Dermis blood vessel endothelial cell (primary cell): ENCODE measurements at places on chromosomes 3 and 15. TPM values are rescaled to one million over a fixed set of nuclear protein-coding genes. Genes with fewer than 3 reads are reported as not detected.

DNA sequence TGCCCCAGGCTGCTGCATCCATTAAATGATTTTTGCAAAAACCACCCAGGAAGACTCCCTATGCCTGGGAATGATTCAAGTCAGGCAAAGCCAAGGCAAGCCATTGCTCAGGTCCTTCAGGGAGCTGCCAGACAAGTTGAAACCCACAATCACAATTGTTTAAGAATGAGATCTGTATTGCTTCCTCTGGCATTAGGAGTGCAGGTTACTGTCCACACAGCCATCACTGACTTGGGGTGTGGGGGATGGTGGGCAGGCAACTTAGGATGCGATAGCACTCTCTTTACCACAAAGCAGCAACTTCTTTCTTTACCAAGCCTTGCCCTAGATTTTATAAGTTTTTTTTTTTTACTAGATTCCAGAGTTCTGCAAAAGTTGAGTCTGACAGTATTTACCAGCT is 15.0 kb upstream of the IL20RB start:
- no peak for DNase-seq

- no peak for DNase-seq
Observed at GRCh38 chr15:74833376-74834107, 7.1 kb downstream of the CPLX3 start.

Gene SKOR1
- 0.05 TPM in 1 of 2 replicates, not detected in the other for total RNA-seq

Gene GAP43
- not detected in 2 replicates for total RNA-seq

DNA sequence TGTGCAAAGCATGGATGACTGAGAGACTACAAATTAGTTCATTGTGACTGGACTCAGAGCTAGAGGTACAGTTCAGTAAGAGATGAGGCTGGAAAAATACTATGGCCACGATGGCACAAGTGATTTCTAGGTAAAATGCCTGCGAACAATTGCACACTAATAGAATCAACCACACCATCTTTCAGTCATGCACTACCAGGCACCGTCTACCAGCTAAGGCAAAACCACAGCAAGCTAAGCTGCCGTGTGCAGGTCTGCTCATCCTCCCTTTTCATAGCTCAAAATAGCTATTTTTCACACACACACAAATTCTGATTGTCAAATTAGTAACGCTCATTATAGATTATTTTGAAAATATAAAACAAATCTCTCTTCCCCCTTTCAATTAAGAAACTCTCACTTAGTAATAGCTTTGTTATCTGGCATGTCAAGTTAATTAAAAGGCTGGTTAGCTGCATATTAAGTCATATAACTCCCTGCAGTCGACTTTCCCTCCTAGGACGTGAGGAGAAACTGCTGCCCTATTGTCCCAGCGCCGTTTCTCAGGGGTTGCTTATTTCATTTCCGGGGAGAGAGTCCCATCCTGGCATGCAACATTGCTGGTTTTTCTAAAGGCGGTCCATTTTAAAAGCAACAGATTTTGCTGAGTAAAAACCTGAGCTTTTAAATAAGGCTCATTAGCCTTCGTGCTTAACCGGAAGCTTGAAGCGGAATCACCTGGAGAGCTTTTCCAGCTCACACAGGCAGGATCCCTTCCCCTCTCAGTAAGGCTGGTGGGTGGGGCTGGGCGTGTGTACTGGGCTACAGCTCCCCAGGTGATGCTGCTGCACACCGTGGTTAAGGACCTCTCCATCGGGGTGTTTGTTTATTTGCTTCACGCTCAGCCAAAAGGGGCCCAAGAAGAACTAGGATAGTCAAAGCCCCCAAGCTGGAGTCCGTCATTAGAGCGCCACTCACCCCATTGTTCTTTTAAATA is 16.9 kb upstream of the MEX3B start:
- peak; percentile 28 for DNase-seq

- DNase-seq: no peak
Observed at GRCh38 chr3:132628157-132628556, 31.1 kb downstream of the ACKR4 start.

Gene HCLS1
- 19.4 and 30.0 TPM in 2 replicates for total RNA-seq

DNA sequence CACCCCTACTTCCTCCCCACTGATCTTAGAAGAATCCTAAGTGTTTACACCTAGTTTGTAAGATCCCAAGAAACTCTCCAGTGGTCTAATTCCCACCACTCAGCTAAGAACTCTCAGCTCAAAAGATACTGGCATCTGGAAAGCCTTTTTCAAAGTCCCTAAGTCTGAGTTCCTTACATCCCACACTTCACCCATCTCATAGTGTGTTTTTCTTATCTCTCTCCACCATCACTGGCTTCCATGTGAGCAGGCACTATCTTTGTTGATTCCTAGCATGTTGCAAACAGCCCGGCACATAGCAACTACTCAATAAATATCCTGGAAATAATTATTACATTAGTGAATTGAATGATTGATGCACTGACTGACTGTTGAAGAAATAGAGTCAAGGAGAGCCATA is 173.7 kb downstream of the FHIT start:
- DNase-seq: no peak

- DNase-seq: no peak
Observed at GRCh38 chr3:170622369-170623159, 36.7 kb upstream of the SLC7A14 start.

DNA sequence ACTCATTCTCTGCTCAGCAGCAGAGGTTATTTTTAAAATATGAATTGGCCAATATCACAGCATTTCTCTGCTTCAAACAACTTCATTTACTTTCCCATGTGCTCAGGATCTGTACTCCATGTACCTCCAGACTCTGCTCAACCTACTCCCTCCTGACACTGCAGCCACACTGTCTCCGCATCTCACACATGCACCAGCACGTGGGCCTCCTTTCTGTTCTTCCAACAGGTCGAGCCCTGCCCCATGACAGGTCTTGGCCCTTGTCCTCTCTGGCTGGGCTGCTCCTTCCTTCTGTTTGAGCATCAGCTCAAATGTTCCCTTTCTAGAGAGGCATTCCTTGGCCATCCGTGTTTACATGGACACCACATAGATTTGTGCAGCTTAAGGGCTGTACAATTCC is 195.7 kb downstream of the EBLN2 start:
- no peak for DNase-seq

DNA sequence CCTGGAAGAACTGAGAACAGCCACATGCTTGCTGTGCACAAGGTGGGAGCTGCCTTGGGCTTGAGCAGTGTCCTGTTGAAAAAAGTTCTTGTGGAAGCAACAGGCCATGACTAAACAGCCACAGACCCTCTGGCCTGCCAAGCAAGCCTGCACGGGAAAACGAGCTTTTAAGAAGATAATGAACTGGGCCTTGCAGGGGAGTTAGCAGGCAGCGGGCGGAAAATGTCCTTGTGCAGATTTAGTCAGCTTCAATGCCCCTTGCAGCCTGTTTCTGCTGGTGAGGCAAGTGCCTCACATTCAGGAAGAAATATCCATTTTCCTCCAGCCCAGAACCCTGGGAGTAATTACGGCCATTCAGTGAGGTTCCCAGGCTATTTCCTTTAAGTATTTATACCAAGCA is 126.2 kb upstream of the KLHL25 start:
- no peak for DNase-seq

- no peak for DNase-seq
Observed at GRCh38 chr15:95968856-95969255, 361.6 kb upstream of the NR2F2 start.

GRCh38 chr3:168138421-168138820 is 42.7 kb upstream of the GOLIM4 start:
- no peak for DNase-seq

Gene FETUB
- total RNA-seq: not detected in 2 replicates

GRCh38 chr3:143977341-143978262 is 6.0 kb downstream of the DIPK2A start:
- no peak for DNase-seq

- DNase-seq: no peak
Observed at GRCh38 chr3:59877263-59878037, 827.6 kb upstream of the CFAP20DC start.

Gene CAND2
- total RNA-seq: 2.2 and 2.4 TPM in 2 replicates

- DNase-seq: no peak
Observed at GRCh38 chr15:68987676-68988075, 26.8 kb upstream of the NOX5 start.

DNA sequence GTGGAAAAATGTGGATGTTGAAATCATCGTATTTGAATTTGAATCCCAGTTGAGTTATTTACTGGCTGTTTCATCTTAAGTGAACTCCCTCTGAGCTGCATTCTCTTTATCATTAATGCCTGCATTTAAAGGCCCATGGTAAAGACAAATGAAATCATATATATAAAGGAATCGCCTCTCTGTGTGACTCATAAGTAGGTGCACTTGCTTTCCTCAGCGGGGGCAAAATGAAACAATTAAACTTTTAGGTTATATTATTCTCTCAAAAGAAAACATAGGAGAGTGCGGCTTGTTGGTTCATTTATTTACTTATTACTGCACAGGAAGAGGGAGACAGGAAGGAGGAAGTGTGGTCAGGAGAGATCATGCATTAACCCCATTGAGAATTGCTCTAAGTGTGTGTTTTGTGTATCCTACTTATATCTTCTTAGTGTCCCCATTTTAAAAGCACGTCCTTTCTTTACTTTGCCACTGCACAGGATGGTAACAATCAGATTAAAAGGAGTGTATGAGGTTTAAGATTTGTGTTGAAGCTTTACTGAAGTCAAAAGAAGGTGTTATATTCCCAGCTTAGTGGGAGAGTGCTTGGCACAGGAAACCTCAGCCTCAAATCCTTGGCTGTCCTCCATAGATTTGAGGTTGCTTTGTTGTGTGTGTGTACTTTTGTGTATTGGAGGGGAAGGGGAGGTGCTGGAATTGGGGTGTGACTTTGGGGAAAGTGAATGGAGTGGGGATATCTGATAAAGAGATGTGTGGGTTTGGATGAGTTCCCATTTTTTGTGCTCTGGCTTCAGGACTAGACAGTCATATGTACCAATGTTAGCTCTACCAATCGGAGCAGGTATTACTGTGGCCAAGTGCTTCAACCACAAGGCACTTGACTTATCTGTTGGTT is 595.8 kb upstream of the NR2F2 start:
- DNase-seq: peak; percentile 86

GRCh38 chr3:156975721-156976120 is 149.6 kb downstream of the LEKR1 start:
- DNase-seq: no peak

GRCh38 chr3:117019082-117019713 is 309.6 kb downstream of the TUSC7 start:
- peak; percentile 62 for DNase-seq

Gene GRK7
- total RNA-seq: not detected in 2 replicates

Gene GABRR3
- total RNA-seq: not detected in 2 replicates

Gene CASR
- total RNA-seq: not detected in 2 replicates

Gene PSTPIP1
- 0.23 and 0.51 TPM in 2 replicates for total RNA-seq

- peak; percentile 14 for DNase-seq
Observed at GRCh38 chr3:187919048-187919447, 173.8 kb upstream of the BCL6 start.

Gene KPNA1
- 36.4 and 63.3 TPM in 2 replicates for total RNA-seq

Gene SPATA12
- 0.17 and 0.33 TPM in 2 replicates for total RNA-seq

GRCh38 chr3:190064112-190064511 is 56.6 kb downstream of the P3H2 start:
- DNase-seq: peak; percentile 85

Gene CEMIP
- total RNA-seq: 0.51 and 0.85 TPM in 2 replicates

DNA sequence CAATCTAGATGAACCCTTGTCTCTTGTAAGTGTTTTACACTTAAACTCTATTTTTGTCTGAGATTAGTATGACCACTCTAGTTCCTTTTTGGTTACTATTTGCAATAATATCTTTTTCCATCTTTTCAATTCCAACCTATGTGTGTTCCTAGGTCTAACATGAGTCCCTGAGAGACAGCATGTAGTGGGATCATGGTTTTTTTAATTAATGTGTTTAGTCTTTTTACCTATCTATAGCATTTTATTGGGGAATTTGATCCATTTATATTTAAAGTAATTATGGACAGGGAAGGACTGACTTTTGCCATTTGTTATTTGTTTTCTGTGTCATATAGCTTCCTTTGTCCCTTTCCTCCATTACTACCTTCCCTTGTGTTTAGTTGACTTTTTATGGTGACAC is 21.7 kb downstream of the TNFSF10 start:
- DNase-seq: no peak

Gene MORC1
- not detected in 2 replicates for total RNA-seq

GRCh38 chr15:45867281-45867680 is 232.5 kb downstream of the SQOR start:
- DNase-seq: no peak

- DNase-seq: no peak
Observed at GRCh38 chr3:44334326-44334725, 4.2 kb upstream of the TCAIM start.

DNA sequence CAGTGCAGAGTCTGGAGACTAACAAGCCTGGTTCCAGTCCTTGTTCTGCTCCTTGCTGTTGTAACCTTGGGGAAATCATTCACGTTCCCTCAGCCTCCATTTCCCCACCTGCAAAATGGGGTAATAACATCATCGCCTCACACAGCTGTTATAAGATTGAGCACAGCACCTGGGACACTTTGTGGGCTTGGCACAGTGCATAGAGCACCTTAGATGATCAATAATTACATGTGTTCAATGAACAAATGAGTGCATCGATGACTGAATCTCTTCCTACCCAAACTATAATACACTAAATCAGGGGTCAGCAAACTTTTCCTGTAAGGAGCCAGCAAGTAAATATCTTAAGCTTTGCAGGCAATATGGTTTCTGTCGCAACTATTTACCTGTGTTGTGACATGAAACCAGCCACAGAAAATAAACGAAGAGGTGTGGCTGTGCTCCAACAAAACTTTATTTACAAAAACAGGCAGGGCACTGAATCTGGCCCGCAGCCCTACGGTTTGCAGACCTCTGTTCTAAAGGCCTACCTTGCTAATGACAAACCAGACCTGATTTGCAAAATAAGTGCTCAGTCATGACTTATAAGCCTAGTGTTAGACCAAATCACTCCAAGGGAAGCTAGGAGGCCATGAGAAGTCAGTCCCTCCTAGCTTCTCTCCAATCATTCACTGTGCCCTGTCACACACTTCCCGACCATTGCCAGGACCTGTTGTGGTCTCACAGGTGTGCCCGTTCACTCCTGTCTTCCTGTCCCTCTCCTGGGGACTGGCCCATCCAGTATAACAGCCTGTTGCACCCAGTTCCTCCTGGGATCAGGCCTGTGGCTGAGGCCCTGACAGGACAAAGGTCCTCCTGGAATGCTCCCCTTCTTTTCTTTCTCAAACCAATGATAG is 149.4 kb upstream of the WNT5A start:
- DNase-seq: no peak

- DNase-seq: no peak
Observed at GRCh38 chr3:861721-862120, 231.1 kb upstream of the CNTN6 start.

- no peak for DNase-seq
Observed at GRCh38 chr15:99365242-99365641, 114.0 kb downstream of the LRRC28 start.

- no peak for DNase-seq
Observed at GRCh38 chr3:78274475-78275065, 1234.7 kb downstream of the ROBO2 start.

GRCh38 chr3:160921020-160921635 is 165.1 kb downstream of the PPM1L start:
- peak; percentile 72 for DNase-seq

Gene LIPH
- total RNA-seq: 0.19 TPM in 1 of 2 replicates, not detected in the other

GRCh38 chr3:126970101-126970500 is 12.8 kb upstream of the PLXNA1 start:
- no peak for DNase-seq
